ENCODE measurements at places on chromosomes 3 and 15.
A peak's percentile ranks its signal among the peaks of the same experiment; 100 is the strongest.

- no peak for DNase-seq
Measured at GRCh38 chr15:61762676-61763075, 297.6 kb downstream of the VPS13C start.

GRCh38 chr3:112407888-112408702 is 75.1 kb downstream of the CD200 start:
- no peak for DNase-seq

GRCh38 chr15:36691579-36692357 is 112.3 kb downstream of the CDIN1 start:
- no peak for DNase-seq

GRCh38 chr15:66883284-66883911 is 181.4 kb downstream of the SMAD6 start:
- peak; percentile 97 for DNase-seq

DNA sequence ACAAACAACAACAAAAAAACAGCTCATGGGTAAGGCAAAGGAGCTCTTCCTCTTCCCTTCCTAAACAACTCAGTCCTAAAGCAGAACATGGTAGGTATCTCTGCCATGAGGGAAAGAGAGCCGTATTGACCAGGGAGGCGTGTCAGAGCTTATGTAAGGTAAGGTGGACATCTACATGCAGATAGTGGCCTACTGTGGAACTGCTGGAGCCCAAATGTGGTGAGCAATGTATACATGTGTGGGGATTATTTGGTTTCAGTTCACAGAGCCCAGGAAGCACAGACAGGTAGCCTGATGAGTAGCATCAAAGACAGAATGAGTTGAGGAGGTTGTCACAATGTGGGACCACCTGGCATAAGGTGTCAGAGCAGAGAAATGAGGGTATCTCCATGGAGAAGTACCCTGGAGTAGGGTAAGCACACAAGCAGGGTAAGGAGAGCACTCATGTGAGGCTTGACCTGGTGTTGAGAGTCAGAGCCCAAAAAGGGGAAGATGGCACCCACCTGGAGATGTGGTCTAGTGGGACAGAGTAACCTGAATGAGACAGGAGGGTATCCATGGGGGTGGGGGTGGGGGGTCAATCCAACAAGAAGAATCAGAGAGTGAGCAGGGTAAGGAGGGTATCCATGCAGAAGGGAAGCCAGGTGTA is 45.5 kb downstream of the DENND6A start:
- no peak for DNase-seq

- no peak for DNase-seq
Measured at GRCh38 chr15:28132524-28133275, 33.6 kb upstream of the OCA2 start.

DNA sequence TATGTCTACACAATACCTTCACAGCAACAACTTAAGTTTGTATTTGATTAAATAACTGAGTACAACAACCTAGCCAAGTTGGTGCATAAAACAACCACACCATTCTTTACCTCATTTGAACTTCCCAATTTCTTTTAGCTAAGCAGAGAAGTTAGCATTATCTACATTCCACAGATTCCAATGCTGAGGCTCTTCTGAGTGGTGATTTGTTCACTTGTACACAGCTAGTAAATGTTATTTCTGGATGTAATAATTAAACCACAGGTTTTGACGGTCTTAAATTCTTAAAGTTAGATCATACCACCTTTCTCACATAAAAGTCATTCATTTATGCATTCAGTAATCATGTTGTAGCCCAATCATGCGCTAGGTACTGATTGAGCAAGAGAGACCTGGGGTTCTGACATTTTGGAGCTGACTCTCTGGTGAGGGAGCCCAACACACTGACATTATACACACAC is 102.5 kb downstream of the SST start:
- peak; percentile 9 for DNase-seq

- no peak for DNase-seq
Measured at GRCh38 chr3:57382933-57383332, 90.4 kb upstream of the ASB14 start.

GRCh38 chr15:84003791-84004503 is 231.6 kb upstream of the GOLGA6L4 start:
- no peak for DNase-seq

DNA sequence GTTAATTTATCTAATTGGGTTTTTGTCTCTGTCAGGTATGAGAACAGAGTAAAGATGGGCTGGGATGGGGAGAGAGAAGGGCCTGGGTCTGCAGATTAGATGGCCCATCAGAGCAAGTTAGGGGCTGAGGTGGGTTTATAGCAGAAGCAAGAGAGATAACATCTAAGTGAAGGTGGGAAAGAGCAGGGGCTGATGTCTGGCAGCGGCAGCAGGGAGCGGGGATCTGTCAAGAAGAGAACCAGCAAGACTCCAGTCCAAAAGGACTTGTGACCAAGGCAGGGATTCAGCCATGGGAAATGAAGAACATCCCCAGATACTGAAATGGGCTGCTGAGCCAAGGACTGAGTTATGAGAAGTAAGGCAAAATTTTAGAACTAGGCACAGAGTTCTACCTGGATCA is 320.6 kb upstream of the TBL1XR1 start:
- DNase-seq = no peak

DNA sequence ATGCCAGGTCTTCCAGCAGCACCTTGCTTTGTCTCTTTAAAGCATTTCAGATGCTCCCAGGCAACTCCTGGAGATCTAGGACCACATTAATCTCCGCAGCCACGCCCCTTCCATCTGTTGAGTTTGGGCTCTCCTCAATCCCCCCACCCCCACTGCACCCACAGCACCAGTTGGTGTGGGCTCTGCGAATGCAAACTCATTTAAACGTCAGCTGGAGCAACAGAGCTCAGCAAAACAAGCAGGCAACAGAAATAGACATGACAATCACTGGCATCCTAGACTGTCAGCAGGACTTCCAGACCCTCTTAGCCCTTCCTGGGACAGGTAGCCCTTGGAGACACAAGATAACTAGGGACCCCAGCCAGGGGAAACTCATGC is 106.9 kb downstream of the LSM3 start:
- DNase-seq = no peak

DNA sequence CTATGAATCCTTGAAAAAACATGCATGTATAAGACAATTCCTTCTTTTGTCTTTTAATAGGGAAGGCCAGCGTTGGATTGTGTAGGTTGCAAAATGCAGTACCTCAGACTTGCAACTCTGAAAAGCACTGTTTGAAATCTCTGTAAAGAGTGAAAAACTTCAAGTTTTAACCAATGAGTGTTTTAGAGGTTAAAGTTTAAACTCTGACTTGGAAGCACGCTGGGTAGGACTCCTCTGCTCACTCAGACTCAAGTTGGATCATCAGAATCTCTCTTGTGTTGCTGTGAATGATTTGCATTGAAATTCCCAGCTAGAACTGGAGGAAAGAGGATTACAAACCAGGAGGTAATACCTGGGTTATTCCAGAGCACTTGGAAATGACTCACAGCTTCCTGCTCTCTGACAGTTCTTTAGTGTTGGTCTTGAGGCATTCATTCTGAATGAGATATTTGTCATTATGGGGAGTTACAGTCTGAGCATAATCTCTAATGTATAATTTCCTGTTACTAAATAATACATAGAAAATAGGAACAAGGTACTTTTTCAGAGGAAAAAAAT is 49.1 kb downstream of the PLS1 start:
- DNase-seq = no peak

- DNase-seq = no peak
Measured at GRCh38 chr3:113847664-113848461, 9.3 kb downstream of the GRAMD1C start.

DNA sequence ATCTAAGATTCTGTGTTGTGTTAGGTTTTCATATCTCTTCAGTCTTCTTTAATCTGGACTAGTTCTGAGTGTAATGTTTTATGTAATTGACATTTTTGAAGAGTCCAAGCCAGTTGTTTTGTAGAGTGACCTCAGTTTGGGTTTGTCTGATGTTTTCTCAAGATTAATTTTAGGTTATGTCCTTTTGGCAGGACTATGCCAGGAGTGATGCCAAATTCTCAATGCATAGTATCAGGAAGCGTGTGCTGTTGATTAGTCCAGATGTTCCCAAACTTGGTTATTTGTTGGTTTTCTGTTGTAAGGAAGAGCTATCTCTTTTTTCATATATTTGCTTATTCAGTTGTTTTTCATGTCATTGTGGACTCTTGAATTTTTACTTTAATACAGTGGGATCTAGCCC is 32.6 kb downstream of the NMD3 start:
- DNase-seq = no peak

GRCh38 chr3:87607234-87607633 is 330.9 kb upstream of the POU1F1 start:
- DNase-seq = no peak

DNA sequence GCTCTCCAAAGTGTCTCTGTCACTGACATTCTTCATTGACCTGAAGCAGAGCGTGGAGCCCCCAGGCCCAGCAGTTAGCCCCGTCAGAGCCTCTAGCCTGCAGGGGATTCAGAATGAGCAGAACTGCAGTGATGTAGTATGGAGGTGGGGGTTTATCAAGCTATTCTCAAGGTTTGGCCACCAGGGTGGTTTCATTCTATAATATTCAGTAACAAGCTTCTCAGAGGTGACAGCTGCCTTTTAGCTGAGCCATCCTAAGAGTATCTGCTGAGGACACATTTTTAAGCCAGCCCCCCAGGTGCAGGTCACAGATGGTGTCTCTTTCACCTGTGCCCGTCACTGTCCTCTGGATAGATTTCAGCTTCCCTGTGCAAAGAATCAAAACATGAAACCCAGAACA is 31.9 kb downstream of the CMTM7 start:
- DNase-seq = no peak

GRCh38 chr3:48088056-48088748 is 72.0 kb upstream of the MAP4 start:
- no peak for DNase-seq

- DNase-seq = no peak
Measured at GRCh38 chr15:77104155-77104554, 33.2 kb upstream of the TSPAN3 start.

DNA sequence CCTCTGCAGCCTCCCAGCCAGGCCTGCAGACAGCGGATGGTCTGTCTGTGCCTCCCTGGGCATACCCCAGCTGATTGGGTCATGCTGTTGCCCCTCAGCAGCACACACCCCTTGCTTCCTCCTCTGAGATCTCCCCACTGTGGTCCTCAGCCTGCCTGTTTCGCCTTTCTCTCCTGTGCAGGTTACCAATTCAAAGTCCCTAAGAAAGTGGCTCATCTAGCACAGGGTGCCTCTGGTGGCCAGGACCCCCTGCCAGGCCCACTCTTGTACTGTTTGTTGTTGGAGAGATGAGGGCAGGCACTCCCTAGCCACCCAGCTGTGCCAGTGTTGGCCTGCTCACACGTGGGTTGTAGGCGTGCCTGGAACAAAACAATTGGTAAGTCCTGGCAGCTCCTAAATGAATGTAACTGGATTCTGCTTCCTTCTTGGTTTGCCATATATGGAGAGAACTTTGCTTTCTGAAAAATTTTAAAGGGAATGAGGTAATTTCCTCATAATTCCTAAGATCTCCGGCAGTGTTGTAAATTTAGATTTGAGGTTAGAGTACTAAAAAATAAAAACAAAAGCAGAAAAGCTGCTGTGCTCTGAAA is 213.2 kb upstream of the IL12A start:
- no peak for DNase-seq

GRCh38 chr3:117788061-117788460 is 1078.5 kb downstream of the TUSC7 start:
- no peak for DNase-seq

GRCh38 chr3:114827495-114827894 is 319.6 kb downstream of the ZBTB20 start:
- no peak for DNase-seq

GRCh38 chr3:47578119-47578632 is 489 bp downstream of the CSPG5 start:
- no peak for DNase-seq

DNA sequence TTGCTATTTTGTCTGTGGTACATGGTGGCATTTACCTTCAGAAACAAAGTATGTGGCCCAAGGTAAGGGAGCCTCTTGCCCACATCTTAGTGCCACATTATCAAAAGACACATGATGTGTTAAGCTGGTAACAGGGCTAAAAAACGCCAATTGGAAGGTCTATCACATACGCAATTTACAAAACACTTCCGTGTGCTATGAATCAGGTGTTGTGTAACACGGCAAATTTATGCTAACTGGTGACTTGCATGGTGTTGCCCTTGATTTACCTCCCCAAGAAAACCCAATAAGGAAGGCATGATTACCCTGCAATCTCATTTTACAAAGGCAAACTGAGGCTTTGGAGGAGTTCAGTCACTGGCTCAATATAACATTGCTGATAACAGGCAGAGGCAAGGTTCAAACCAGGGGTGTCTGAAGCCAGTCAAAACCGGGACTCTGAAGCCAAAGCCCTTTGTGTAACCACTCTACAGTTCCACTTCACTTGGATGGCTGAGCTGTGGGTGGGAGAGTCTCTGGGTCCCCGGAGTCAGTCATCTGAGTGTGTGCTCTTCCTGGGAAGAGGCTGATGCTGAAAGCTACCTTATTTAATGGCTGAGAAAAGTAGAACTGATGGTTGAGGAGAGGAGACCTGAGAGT is 103.9 kb upstream of the BCL6 start:
- DNase-seq = no peak

GRCh38 chr3:23389089-23389488 is 186.0 kb downstream of the UBE2E2 start:
- DNase-seq = peak; percentile 50

DNA sequence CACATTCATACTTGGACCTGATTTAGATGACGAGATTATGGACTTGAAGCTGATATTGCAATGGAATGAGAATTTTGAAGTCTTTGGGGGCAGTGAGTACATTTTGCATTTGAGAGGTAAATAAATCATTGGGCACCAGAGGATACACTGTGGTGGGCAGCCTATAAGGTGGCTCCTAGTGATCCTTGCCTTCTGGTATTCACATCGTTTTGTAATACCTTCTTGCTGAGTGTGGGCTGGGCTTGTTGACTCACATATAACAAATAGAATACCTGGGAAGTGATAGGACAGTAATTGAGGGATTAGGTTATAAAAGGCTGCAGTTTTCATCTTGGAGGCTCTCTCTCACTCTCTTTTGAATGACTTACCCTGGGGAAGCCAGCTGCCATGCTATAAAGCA is 605.5 kb upstream of the KCNMB2 start:
- DNase-seq = no peak

DNA sequence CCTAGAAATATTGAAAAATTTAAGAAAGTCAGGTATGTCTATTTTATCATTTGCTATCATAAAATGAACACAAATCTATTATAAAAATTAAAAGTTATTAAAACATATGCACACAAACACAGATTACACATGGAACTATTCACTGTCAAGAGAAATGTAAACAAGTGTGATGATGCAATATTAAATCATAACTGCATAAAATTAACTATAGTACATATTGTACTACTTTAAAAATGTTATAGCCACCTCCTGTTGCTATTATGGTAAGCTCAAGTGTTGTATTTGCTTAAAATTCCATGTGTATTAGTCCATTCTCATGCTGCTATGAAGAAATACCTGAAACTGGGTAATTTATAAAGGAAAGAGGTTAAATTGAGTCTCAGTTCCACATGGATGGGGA is 54.7 kb upstream of the CMC1 start:
- no peak for DNase-seq

GRCh38 chr3:117074826-117075225 is 365.2 kb downstream of the TUSC7 start:
- DNase-seq = no peak

GRCh38 chr3:25292595-25292994 is 135.5 kb upstream of the RARB start:
- DNase-seq = no peak

GRCh38 chr3:49900491-49901153 is 3.1 kb downstream of the MST1R start:
- DNase-seq = no peak

- no peak for DNase-seq
Measured at GRCh38 chr3:52450489-52451236, 3.2 kb downstream of the TNNC1 start.

- no peak for DNase-seq
Measured at GRCh38 chr15:60801395-60801794, 322.5 kb upstream of the ICE2 start.

Measured in iPS DF 19.7 (cell line).